ENCODE measurements at places on chromosomes 11 and 22.

DNA sequence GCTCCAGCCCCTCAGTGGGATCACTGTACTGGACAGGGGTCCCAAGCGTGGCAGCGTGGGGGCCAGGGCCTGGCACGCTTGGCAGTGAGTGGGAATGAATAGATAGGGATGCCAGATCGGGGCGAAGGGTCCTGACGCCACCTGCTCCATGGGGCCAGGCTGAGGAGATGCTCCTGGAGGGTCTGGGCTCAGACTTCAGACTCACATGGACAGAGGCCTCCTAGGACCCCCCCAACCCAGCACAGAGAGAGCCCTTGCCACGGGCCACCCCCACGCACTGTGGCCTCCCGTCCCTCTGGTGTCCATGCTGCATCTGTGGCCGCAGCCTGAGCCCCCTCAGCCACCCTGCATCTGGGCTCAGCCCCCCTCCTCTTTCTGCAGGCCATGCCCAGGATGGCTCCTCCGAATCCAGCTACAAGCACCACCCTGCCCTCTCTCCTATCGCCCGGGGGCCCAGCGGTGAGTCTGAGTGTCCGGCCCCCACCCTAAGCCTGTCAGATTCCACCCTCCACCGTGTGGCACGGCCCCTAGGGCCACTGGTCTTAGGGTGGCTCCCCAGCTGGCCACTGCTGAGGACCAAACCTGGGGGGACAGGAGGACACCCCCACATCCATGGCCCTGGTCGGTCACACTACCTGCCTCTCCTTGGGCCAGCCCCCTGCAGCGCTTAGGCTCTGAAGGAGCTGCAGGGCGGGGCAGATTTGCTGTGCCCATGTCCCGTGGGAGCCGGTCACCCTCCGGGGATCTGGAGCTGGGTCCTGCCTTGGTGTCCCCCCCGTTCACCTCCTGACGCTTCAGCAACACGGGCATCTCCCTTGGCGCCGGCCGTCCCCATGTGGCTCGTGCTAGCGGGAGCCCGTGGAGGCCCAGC lies 2.7 kb downstream of the MUC5AC start:
- DNase-seq, result no peak

DNA sequence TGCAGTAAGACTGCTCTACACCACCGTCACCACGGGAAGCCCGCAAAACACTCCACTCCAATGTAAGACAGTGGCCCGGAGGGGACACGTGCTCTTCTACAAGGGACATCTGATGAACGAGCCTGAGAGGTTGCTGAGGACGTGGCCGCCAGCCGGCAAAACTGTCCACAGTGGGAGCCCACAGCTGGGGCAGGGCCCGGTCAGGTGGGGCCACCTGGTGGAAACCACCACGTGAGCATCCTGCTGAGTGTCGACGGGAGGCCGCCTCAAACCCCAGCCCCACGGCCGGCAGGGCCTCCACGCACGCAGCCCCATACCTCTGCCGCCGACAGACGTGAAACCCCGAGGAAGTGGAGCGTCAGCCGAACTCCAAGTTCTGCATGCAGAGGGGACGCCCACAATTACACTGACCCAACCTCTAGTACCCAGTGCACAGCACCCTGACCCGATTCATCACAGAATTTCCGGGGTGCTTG lies 42.6 kb downstream of the BRD1 start:
- no peak for DNase-seq

GRCh38 chr11:36261094-36261493 lies 28.1 kb downstream of the COMMD9 start:
- no peak for DNase-seq

- DNase-seq, result no peak
These were observed 55.0 kb downstream of the ARHGAP42 start for GRCh38 chr11:100741866-100742625.

DNA sequence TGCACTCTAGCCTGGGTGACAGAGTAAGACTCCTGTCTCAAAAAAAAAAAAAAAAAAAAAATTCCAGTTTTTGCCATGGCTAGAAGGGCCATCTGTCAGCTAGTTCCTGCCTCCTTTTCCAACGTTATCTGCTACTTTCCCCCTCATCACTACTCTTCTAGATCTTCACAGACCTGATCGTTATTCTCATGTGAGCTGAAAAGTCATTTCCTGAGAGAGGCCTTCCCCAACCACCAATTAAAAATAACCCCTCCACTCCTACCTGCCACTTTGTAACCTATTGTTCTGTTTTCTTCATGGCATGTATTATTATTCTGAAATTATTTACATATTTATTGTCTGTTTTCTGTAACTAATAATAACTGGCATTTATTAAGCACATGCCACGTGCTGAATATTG lies 24.2 kb downstream of the SGSM3 start:
- no peak for DNase-seq

DNA sequence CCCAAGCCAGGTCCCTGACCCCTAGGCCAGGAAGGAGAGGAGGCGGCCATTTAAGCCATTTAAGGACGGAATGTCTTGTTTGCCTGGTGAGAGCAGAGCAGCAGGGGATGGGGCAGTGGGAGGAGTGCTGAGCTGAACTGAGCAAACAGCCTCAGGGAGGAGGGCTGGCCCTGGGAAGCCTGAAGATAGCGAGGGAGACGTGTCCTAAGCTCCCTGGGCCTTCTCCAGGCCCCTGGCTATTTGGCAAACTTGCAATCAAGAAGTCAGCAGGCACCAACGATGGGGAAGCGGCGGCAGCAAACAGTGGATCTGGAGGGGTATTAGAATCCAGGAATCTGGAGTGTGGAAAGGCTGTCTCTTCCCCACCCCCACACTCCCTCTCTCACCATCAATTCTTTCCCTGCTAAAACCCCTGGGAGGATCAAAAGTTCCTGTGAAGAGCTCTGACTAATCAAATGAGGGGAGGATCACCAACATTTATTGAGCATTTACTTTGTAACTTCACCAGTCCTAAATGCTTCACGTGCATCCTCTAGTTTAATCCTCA lies 8.8 kb downstream of the BCL9L start:
- DNase-seq, result no peak

- no peak for DNase-seq
These were observed 19.4 kb upstream of the MALAT1 start for GRCh38 chr11:65479184-65480145.

- DNase-seq, result no peak
These were observed 44.4 kb downstream of the INSC start for GRCh38 chr11:15159085-15159484.

- no peak for DNase-seq
These were observed 3.6 kb downstream of the OTOG start for GRCh38 chr11:17550450-17551346.

- DNase-seq, result no peak
These were observed 1077.9 kb downstream of the DLG2 start for GRCh38 chr11:84549217-84549616.
